ENCODE measurements at places on chromosomes 1 and 21.

DNA sequence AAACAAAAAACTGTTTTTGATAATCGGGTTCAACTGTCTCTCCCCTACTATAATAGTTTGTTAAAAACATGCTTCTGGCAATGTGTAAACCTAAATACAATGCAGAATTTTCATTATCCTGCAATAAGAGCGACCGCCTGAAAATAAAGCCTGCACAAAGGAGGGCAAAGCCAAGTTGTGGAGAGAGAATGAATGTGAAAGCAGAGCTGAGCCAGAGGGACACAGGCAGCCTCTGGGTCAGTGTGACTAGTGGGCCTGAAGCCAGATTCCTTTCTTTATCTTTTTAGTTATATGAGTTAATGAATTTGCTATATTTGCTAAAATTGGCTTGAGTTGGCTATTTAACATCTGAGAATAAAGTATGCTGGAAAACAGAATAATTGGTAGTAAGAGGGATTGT is 615.2 kb downstream of the PLA2G4A start:
- DNase-seq, result no peak

- no peak for DNase-seq
Measured at GRCh38 chr1:70627910-70628309, 216.8 kb downstream of the CTH start.

GRCh38 chr1:229845410-229846138 is 219.5 kb downstream of the URB2 start:
- no peak for DNase-seq

- DNase-seq, result no peak
Measured at GRCh38 chr1:182408435-182409075, 8.1 kb upstream of the TEDDM1 start.

DNA sequence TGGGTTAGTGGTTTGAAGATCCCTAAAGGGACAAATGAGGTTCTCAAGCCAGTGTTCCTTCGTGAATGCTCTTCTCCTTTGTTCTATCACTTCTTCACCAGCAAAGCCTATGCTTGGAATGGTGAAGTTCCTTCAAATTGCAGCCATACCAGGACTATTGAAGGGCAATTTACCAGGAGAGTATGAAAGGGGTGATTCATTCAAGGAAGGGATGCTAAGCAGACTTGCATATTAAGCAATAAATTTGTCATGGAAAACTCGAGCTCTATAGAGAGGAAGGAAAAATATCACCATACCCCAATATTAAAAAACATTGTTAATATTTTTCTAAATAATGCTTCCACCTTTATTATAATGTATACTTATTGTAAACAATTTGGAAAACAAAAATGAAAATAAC is 9.3 kb upstream of the TSNAX start:
- DNase-seq, result no peak

- DNase-seq, result no peak
Measured at GRCh38 chr21:32496568-32496967, 84.1 kb downstream of the EVA1C start.

DNA sequence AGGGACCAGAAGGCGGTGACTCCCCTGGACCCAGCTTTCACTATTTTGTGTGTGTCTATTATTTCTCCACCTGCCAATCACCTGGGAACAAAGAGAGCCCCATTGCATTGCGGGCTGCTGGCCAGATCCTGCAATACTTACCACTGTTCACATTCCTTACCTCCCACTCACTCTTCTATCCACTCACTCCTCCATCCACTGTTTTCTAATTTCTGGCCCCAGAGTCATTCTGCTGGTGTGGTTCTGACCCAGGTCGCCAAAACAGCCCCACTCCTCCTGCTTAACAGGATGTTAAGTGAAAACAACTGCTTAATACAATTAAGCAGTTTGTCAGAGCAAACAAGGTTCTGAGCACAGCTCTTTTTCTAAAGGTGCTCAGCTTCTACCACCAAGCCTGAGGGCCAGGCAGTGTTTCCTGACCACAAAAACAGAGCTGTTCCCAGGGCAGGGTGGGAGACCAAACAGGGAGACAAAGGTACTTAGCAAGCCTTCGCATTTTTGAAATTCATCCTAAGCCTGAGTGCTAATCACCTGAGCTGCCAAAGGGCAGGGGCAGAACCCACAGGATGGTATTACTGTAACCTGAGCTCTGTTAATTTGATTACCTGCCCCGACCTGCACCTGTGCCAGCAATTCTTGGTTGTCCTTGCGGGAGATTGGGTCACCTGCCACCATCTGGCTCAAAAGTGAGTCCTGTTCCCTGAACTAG is 38.5 kb upstream of the EFCAB14 start:
- no peak for DNase-seq

GRCh38 chr1:208202333-208202995 is 41.7 kb downstream of the PLXNA2 start:
- DNase-seq, result no peak

- no peak for DNase-seq
Measured at GRCh38 chr1:14809191-14809981, 210.9 kb downstream of the KAZN start.

GRCh38 chr1:44636688-44637598 is 37.3 kb downstream of the TMEM53 start:
- no peak for DNase-seq

DNA sequence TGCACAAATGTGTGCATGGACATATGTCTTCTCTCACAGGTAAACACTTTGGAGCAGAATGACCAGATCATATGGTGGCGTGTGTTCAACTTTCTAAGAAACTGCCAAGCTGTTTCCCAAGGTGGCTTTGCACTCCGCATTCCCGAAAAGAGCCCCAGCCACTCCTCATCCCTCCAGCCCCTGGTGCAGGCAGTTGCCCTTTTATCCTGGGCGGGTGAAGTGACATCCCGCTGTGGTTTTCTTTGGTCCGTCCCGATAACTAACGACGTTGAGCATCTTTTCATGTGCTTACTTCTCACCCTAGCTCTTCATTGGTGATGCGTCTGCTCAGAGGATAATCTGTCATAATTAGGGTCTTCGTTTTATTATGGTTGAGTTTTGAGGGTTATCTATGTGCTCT is 612.5 kb downstream of the MATN1 start:
- DNase-seq, result no peak

DNA sequence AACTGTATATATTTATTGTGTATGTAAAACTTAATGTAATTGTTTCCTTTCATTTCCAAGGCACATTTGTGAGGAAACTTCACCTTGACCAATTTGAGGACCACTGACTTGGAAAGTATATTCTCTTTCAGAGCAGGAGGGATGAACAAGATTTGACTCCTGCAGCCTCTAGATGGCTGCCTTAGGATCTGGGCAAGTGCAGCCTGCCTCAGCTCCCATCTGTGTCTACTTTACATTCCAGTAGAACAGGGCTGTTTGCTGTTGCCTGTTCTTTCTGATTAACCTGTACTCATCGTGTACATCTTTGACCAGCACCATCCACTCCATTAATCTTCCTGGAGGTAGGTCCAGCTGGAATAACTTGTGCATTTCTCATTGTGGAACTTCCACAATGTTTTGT is 312.8 kb downstream of the HLX start:
- DNase-seq, result no peak

DNA sequence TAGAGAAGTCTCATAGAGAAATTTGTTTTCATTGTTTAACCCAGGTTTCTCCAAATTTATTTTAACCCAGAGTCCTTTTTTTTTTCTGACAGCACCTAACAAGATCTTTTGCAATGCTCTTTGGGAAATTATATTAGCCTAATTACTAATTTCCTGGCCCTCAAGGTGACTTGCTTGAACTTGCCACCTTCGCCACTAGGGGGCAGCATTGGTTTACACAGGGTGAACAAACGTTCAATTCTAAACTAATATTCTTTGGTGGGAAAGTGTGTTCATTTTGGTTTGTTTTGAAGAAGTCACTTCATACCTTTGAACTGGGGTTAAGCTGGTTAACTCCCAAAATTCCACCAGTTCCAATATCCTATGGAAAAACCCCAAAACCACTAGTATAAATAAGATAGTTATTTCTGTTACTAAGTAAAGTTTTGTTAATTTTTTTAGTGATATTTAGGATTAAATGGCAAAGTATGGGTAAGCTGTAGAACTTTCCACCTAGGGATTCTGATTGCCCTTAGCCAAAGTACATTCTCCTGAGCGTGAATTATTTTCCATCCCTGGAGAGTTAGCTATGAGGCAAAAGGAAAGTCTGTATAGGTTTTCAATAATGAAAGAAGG is 13.0 kb downstream of the CCDC190 start:
- DNase-seq, result peak; percentile 73

GRCh38 chr1:62382658-62382955 is 54.2 kb upstream of the USP1 start:
- DNase-seq, result no peak

DNA sequence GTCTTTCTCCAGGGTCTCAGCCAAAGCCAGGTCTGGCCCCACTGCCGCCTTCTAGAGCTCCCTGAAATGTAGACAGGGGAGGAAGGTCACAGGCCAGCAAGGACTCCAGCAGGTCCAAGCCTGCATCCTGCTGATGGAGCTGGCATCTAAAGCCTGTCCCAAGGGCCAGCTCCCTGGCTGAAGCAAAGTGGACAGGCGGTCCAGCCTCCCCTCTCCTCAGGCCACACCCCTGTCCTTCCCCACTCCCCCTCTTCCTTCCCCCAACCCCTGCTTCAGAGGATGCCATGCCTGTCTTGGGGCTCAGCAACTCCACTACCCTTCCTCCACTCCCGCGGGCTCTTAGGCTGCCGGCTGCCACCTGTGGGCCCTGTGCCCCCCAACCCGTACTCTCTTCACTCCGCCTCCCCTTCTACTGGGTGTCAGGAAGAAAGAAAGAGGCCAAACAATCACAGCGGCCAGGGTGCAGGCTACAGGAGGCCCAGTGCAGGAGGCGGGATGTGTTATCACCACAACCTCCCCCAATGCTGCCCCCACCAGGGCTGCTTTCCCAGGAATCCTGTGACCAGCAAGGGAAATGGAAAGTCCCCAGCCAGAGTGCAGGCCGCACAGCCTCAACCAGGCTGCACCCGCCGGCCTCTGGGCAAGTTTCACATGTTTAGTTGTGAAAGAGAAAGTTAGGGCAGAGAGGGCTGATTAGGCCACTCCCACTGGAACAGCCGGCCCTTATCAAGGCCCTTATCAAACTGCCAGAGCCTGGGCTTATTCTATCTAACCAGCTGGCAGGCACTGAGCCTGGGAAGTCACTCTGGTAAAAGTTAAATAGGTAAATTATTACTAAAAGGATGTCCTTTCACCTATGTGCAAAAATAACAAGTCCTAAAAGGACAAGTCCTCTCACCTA is 34.1 kb downstream of the ACOT7 start:
- peak; percentile 20 for DNase-seq

GRCh38 chr1:10610901-10611600 is 136.3 kb downstream of the PEX14 start:
- DNase-seq, result no peak

DNA sequence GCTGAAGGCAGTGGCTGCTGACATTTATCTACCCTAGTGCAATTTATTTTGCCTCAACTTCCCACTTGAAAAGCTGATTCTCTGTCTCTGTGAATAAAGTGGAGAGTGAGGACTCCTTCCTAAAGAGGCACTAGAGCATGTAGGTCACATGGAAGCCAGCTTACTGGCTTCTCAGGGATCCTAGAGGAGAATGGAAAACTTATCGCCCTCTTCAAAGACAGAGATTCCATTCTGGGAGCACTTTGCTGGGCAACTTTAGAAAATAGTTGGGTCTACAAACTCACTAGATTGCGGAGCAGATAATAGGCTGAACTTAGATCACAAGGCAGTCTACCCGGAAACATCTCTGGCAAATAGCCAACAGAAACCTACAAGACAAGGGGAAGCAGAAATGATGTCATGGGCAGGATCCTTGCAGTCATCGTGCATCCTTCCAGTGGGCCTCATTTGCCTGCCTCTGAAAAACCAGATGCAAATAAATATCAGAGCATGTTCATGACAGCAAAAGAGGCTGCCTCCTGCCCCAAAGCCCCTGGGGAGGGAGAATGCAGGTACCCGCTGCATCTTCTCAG is 104.8 kb upstream of the BARHL2 start:
- no peak for DNase-seq

DNA sequence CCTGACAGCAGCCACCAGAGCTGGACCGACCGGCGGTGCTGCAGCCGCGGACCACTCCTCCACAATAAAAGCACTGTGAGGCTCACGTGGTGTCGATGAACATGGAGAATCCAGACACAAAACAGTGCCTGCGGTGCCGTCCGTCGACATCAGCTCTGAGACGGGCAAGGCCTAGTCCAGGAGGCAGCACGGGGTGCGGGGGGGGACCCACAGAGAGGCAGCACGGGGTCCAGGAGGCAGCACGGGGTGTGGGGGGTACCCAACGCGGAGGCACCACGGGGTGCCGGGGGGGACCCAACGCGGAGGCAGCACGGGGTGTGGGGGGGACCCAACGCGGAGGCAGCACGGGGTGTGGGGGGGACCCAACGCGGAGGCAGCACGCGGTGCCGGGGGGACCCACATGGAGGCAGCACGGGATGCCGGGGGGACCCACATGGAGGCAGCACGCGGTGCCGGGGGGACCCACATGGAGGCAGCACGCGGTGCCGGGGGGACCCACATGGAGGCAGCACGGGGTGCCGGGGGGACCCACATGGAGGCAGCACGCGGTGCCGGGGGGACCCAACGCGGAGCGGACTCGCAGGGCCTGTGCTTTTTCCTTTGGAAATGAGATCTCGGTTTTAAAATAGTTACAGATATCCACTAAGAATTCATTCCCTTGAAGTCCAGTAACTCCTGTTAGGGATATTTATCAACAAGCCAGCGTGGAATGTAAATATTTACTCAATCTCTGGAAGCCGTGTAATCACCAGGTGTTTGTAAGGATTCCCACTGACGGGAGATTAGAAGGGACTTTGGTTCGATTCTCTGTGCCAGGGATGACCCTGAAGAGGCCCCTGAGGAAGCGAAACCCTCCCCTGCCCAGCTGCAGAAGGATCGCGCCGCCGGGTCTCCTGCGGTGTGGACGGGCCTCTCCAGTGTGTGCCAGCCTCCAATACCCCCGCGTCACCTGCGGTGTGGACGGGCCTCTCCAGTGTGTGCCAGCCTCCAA is 52.1 kb downstream of the COL6A1 start:
- no peak for DNase-seq

DNA sequence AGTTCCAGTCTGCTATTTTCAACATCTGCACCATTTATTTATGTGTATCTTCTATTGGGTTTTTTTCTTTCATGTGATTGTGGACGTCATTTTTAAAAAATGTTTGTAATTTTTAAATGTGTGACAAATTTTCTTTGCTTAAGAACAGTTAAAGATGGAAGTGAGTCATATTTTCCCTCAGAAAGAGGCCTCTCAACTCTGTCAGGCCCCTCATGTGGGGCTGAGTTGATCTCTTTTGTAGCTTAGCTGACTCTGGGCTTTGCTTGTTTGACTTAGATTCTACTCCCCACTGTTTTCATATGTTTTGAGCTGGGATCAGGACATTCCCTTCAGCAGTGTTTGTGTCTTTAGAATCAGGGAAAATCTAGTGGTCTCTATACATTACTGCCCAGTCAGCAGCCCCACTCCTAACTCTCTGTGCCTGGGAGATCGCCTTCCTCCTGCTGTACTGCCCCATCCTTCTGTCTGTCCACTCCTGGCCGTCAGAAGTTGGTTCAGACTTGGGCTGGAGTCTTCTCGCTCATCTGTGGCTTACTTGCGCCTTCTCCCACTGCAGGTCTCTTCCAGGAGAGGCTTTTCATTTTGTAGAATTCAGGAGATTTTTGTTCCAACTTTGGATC is 137.4 kb downstream of the DYRK1A start:
- peak; percentile 82 for DNase-seq

Measured in fibroblast of skin of scalp (primary cell).